ENCODE measurements at places on chromosomes 5 and 9.
A peak's percentile ranks its signal among the peaks of the same experiment; 100 is the strongest.

GRCh38 chr5:40570408-40571129 is 109.1 kb upstream of the PTGER4 start:
- DNase-seq = peak; percentile 52

- DNase-seq = no peak
These were observed 130.1 kb downstream of the GAPVD1 start for GRCh38 chr9:125391704-125392103.

- DNase-seq = no peak
These were observed 83.2 kb upstream of the TBCA start for GRCh38 chr5:77859306-77859705.

- peak; percentile 61 for DNase-seq
These were observed 2.8 kb upstream of the PLK2 start for GRCh38 chr5:58462623-58463230.

GRCh38 chr5:34789021-34789531 is 49.9 kb upstream of the TTC23L start:
- no peak for DNase-seq

DNA sequence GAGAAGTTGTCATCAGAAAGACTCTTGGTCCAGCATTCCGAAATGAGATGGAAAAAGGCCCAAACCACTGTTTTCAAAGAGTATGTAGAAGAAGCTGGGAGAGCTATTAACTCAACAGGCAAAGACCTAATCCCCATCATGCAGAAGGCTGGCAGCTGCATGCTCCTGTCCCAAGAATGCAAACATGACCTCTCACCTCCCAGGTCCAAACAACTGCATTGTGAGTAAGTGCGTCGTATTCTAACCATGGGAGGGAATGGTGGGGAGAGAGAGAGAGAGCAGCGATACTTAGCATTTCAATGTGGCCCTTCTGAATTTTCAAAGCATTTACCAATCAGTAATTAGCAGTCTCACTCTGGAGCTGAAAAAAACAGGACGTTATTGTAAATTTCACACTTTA is 27.6 kb downstream of the TRPC7 start:
- DNase-seq = no peak

DNA sequence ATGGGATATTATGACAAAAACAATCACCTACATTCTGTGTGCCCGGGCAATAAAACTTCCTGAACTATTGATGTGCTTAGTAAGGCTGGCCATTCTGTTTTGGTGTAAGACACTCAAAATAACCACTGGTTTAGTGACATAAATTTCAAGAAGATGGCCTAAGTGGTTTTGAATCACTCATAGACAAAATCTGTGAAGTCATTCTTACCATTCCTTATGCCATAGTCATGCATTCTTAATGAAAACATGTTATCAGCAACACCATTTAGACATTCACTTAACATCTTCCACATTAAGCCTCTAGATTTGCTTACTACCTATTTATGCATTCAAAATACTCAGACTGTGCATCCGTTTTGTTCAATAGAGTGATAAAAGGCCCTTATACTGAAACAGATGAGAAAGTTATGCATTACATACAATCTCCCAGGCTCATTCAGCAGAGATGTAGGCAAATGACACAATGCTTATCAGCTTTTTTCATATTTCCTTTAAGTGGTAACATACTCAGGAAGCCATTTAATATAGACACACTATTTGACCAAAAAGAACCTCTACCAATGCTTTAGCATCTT is 848.8 kb upstream of the DMAC1 start:
- no peak for DNase-seq

DNA sequence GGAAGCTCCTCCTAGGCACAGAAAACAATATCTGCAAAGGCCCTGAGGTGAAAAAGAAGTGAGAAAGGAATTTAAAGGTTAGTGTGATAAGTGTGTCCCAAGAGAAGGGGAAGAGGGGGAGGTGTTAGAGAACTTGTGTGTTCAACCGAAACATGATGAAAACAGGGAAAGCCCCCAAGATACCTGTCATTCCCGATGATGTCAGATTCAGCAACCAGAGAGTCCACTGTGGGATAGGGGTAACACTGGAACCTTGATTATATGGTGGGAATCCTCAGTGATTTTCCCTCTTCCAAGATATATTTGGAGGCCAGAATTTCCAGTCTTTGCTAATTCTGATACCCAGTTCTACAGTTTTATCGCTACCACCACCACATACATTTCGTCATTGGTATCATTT is 15.5 kb upstream of the BNC2 start:
- no peak for DNase-seq

DNA sequence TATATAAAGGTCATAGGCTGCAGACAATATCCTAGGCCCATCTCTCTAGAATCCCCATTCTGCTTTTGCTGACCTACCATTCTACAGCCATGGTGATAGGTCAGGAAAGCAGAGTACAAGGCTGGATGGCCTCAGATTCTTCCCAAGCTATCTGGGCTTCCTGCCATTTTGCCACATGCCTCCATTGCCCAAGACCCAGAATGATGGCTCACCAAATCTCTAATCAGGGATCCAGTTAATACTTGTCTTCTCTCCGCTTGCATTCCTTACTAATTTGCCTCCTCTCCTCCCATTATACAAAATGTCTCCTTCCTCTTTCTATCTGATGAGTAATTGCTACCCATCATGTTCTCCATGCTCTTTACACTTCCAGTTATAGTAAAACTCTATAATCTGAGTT is 22.7 kb upstream of the NDUFS4 start:
- DNase-seq = no peak

DNA sequence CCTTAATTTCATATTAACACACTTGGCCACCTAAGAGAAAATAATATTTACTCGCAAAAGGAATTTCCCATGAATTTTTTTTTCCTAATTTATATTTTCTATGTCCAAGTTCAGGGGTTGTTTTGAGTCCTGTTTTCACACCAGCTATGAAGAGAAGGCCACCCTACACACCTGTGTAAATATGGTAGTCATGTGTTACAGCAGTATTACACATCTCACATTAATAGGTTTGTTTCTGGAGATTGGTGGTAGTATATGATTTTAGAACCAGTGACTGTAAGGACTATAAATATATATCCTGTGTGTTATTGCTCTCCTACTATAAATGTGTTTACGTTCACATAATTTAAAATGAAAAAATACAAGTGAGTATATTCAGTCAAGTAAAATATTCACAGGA is 147.5 kb downstream of the PAM start:
- no peak for DNase-seq

GRCh38 chr5:181189962-181190710 is 14.9 kb downstream of the TRIM7 start:
- DNase-seq = peak; percentile 33

- no peak for DNase-seq
These were observed 246.0 kb downstream of the GADD45G start for GRCh38 chr9:89850631-89851325.

DNA sequence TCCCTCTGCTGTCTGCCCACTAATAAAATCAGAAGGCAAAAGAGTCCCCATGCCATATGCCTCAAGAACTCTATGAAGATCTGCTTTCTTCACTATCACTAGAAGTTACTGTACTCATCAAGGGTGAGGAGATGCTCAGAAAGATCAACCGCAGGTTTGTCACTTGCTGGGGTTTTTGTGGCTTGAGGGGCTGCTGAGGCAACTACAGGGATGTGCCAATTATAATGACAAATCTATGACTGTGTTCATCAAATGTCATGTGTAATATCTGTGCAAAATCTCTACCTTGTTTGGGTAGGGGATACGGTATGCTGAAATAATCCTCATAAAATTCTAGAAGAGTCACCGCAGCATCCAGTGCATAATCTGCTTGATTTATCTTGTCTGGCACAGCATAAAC is 13.0 kb downstream of the ERAP1 start:
- DNase-seq = no peak

DNA sequence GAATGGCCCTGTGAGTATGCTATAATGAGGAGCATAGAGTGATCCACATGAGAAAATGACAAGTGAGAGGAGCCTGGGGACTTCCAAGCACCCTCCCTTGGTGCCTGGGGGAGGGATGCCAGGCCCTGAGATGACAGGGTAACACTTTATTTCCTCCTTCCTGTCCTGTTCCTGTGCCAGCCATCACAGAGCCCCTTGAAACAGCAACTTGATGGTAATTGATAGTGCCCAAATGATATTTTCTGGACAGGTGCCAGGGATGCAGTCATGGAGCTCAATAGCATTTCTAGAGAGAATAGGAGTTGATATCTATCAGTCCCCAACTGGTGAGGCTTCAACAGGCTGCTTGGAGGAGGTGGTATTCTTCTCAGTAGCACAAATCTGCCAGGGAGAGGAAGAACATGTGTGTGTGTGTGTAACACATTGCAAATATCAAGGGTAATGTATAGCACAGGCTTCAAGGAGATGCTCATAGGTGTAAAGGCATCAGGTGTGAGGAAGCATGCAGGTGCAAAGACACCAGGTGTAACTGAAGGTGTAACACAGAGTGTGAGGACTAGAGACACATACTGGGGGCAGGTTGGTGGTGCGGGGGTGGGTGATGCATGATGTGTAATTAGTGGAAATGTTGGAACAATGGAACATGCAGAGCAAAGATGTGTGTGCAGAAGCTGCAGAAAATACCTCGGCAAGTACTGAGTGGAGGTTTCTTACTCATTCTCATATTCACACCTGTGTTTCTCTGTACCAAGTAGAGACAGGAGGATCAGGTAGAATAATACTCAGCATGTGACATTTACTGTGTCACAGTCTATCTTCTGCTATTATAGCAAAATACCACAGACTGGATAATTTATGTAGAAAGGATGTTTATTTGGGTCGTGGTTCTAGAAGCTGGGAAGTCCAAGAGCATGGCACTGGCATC is 18.1 kb upstream of the WWC1 start:
- DNase-seq = no peak

- peak; percentile 47 for DNase-seq
These were observed 207.0 kb downstream of the MEF2C start for GRCh38 chr5:88675708-88676636.

DNA sequence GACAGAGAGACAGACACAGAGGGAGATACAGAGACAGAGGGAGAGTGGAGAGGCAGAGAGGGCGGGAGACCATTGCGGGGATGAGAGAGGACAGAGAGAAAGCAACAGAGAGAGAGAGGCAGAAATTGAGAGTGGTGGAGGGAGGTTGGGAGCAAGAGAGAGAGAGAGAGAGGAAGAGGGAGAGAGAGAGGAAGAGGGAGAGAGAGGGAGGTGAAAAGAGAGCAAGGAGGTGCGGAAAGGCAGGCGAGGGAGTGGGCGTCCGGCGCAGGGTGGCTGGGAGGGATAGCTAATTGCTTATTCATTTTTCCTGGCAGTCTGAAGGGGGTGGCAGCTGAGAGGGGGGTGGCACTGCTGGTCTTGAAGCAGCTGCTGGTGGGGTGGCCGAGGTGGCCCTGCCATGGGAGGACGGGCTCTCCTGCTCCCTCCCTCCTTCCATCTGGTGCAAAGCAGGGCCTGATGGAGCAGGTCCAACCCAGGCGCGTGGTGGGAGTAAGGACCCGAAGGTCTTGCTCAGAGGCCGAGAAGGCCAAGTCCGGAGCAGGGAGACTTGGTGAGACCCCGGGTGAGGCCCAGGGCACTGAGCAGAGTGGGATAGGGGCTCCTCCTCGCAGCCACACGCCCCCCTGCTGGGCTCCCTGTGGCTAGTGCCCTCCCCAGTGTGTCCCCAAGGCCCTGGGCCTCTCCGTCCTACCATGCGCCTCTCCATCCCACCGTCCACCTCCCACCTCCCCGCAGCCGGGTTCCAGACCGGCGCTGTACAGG is 25.3 kb upstream of the RNU6ATAC start:
- DNase-seq = no peak

GRCh38 chr5:95916687-95917085 is 45.0 kb downstream of the ELL2 start:
- DNase-seq = peak; percentile 37

- DNase-seq = no peak
These were observed 112.8 kb upstream of the ICE1 start for GRCh38 chr5:5309645-5310044.

DNA sequence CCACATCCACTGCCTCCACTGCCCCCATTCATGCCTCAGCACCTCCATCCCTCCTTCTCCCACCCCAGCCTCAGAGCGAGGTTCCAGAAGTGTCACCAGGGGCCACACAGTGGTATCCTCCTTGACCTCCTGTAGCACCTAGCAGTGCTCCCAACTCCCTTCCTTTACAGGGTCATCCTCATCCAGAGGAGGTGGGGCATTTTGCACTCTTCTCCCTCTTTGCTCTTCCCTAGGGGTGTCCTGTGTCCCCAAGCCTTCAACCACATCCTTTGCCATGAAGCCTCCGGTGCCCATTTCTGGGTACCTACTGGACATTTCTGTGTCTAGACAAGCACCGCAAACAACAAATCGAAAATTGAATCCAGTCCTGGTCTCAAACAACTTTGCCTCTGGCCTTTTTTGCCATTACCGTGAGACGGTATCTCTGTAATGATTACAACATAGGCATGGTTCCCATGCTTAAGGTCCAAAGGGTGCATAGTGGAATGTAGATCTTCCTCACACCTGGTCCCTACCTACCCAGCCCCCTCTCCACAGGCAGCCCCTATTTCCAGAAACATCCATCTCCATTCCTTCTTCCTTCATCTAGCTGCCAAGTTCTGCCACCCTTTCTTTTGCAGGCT is 17.6 kb downstream of the WWC1 start:
- DNase-seq = no peak

DNA sequence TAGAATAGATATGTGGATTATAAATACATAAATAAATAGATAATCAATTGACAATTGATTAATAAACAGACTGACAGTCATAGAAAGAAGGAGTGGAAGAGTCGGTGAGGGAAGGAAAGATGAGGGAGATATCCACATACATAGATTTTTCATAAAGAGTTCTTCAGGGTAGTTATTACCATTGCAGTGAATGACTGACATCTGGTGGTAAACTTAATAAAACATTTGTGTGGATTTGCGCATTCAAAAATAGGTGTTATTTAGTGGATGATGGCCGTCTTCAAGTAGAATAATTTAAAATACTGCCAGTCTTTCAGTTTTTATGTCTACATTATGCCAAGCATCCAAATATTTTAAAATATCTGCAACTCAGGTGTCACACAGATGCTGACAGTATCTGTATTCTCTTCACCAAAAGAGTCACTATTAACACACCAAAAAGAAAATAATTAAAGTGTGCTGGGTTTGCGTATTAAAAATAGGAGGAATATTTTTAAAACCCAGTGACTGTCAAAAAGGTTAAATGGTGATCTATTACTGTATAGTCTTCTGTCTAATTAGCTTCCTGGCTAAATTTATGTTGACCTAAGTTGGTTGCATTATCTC is 78.8 kb downstream of the GIN1 start:
- peak; percentile 52 for DNase-seq

GRCh38 chr9:32345243-32345642 is 39.2 kb upstream of the ACO1 start:
- DNase-seq = no peak

DNA sequence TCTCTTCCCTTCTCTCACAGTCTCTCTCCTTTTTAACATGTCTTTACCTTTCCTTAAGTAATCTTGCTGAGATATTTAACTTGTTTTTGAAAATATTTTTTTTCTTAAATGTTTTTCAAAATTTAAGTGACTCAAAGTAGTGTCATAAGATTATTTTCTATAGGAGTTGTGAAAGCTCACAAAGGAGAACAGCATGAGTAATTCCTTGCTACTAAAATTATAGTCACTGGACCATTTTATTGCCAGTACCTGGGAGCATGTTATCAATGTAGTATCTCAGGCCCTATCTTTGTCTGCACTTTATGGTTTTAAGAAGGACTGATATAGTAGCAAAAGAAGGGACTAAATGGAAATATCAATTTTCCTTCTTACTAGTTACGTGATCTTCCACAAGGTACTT is 181.9 kb downstream of the TMEM232 start:
- no peak for DNase-seq
